Naive B cell (primary cell): ENCODE measurements at places on chromosomes 13 and 19. TPM values are rescaled to one million over a fixed set of nuclear protein-coding genes. Genes with fewer than 3 reads are reported as not detected.

DNA sequence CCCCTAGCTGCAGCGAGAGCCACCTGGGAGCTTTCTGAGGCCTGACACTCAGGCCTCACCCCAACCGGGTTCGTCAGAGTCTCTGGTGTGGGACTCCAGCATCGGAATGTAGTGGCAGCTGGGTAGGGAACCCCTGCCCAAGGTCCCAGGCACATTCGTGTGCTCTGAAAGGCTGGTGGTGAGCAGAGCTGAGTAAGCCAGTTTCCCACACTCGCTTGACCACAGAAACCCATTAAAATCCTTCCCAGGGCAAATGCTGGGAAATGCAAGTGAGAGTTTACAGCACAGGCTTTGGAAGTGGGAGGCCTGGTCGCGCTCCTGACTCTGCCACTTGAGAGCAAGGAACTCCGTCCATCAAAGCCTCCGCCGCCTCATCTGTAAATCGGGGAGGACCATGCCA lies 4.2 kb downstream of the TRAPPC6A start:
- no peak for DNase-seq

- DNase-seq, result no peak
Measured at GRCh38 chr19:35231956-35232645, 3.6 kb upstream of the FAM187B start.

GRCh38 chr13:110921209-110921608 lies 6.3 kb upstream of the ANKRD10 start:
- no peak for DNase-seq

TECR gene
- 95.6 TPM for polyA plus RNA-seq

- DNase-seq, result no peak
Measured at GRCh38 chr19:55092423-55093318, 17.0 kb downstream of the EPS8L1 start.

GRCh38 chr13:112837371-112838037 lies 131.5 kb upstream of the MCF2L start:
- DNase-seq, result no peak

DNA sequence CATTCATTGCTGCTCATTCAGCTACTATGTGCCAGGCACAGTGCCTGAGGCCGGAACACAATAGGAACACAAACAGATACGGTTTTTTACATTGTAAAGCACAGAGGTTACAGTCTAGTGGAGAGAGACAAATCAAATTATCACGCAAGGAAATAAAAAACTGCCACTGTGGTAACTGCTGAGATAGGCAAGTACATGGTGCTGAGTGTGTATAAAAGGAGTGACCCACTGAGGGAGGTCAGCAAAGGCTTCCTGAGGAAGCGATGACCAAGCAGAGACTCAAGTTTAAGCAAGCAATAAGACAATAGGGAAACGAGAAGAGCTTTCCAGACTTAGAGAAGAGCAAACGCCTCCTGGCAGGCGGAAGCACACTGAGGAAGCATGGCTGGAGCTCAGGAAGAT lies 56.4 kb downstream of the NUFIP1 start:
- no peak for DNase-seq

B3GNT8 gene
- polyA plus RNA-seq, result 0.44 TPM

IL27RA gene
- polyA plus RNA-seq, result 55.6 TPM

MCF2L gene
- polyA plus RNA-seq, result 4.6 TPM

GRCh38 chr19:11942008-11942842 lies 17.3 kb downstream of the ZNF700 start:
- no peak for DNase-seq
